ENCODE measurements at places on chromosomes 16 and 17.

GRCh38 chr17:83201206-83202001, 122.0 kb downstream of the METRNL start:
- ATAC-seq, result no peak

- no peak for ATAC-seq
Measured at GRCh38 chr17:77018504-77018903, 122.3 kb upstream of the SEC14L1 start.

DNA sequence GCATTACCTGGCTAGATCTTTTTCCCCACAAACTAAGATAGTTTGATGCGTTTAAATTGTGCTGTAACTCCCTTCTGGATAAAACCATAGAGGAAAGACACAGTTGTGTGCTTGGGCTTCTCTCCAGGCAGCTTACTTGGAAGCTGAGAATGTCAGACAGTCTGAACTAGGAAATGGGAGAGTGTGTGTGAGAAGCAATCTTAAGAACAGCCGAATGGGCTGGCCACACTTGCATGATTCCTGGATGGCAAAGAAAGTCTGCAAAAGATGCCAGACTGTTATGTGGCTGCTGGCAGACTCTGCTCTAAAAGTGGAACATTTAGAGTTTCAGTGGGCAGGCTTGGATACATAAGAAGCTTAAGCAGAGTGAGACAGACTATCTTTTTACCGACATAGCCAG, 384.3 kb upstream of the PSMD7 start:
- ATAC-seq, result no peak

- ATAC-seq, result no peak
Measured at GRCh38 chr16:8686031-8686621, 11.7 kb downstream of the ABAT start.

GRCh38 chr16:17591655-17592405, 121.1 kb upstream of the XYLT1 start:
- ATAC-seq, result no peak

GRCh38 chr17:76492123-76492988, 8.9 kb downstream of the RHBDF2 start:
- ATAC-seq, result peak; percentile 22

DNA sequence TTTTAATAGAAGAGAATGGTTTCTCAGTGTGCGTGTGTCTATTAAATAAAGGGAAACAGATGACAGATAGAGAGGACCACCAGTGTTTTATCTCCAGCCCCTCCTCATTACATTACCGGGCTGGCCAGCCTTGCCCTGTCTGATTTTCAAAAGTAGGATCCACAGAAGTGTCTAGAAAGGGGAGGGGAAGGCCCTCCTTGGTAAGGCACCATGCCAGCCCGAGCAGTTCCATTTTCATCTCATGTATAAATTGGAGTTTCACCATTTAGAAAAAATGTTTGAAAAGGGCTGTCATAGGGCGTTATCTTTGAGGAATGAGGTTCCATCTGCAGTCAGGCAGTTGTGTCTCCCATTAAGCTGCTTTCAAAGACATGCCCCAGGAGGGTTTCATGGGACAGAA, 96.7 kb downstream of the SOCS1 start:
- ATAC-seq, result no peak
